Midbrain (tissue), 1 donor: ENCODE measurements at places on chromosomes 7 and 10.

- DNase-seq, result no peak
Observed at GRCh38 chr7:28531291-28531690, 119.0 kb downstream of the CREB5 start.

- no peak for DNase-seq
Observed at GRCh38 chr10:78207776-78208175, 174.1 kb downstream of the RPS24 start.

- DNase-seq, result no peak
Observed at GRCh38 chr10:96369890-96370583, 11.2 kb upstream of the OPALIN start.

DNA sequence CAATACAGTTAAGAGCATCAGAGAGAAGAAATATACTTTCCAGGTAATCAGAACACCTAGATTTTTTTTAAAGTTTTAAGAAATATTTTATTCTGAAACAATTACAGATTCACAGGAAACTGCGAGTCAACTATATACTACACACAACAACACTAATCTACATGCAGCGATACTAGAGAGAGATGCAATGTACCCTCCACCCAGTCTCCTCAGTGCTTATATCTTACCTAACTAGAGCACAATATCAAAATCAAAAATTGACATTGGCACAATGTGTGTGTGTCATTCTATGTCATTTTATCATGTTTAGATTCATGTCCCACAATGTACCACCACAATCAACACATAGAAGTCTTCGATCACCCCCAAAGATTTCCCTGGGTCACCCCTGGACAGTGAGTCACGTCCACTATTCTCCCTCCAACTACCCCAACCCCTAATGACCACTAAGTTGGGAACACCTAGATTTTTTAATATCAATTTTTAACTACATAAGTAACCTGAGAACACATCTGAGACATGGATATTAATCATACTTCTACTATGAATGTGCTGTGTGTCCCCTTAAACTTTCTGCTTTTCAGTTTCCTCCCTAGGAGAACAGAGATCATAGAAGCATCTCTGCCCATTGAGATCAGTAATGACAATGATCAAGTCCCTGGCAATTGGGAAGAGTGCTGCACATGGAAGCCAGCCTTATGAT lies 86.5 kb downstream of the GSAP start:
- DNase-seq, result no peak

- DNase-seq, result no peak
Observed at GRCh38 chr7:122849957-122850328, 36.3 kb downstream of the CADPS2 start.

GRCh38 chr10:1251769-1252168 lies 195.6 kb downstream of the WDR37 start:
- no peak for DNase-seq

- no peak for DNase-seq
Observed at GRCh38 chr7:126728967-126729366, 523.8 kb downstream of the GRM8 start.

DNA sequence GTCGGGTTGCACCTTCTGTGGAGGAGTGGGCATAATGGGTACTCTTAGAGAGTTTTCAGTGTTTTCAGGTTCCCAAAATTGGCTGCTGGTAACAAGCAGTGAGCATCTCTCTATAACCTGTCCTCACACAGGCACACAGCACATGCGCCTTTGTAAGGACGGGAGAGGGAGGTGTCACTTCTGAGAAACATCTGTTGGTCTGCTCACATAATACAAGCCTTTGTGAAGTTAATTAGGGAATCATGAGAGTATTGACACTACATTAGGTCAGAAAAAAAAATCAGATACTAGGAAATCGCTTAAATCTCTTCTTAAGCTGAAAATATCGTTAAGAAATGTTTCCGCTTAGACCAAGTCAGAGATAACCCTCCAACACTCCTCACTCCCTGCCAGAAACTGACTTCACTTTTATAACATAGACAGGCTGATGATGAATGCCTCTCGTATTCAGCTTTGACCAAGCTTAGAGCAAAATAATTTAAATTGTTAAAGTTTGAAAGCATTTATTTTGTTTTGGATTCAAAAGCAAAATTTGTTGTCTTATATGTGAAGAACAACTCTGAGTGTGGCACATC lies 769.7 kb downstream of the TNS3 start:
- no peak for DNase-seq

GRCh38 chr7:110296321-110296720 lies 794.6 kb upstream of the LRRN3 start:
- no peak for DNase-seq

GRCh38 chr10:133365461-133366129 lies 7.6 kb downstream of the ECHS1 start:
- no peak for DNase-seq

GRCh38 chr7:12389089-12389700 lies 14.5 kb downstream of the VWDE start:
- DNase-seq, result peak; percentile 66

GRCh38 chr10:62050346-62050892 lies 148.9 kb downstream of the ARID5B start:
- peak; percentile 55 for DNase-seq

- no peak for DNase-seq
Observed at GRCh38 chr10:16789261-16789660, 28.0 kb downstream of the RSU1 start.

- DNase-seq, result no peak
Observed at GRCh38 chr10:122293156-122293960, 22.3 kb downstream of the BTBD16 start.

DNA sequence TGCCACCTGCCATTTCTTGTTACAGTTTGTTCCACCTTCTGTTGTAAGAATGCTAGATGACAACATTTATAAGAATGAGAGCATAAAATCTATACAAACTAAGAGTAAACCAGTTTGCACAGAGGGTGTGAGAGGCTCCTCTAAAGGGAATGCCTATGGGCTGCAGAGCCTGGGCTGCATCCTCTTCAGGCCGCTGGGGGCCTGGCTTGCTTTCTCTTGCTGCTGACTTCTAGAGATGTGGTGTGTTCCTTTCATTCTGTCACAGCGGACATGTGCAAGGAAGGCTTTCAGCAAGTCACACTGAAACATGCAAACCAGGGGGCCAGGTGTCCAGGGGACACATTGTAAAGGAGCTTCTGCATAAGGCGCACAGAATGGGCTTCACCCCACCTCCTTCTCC lies 7.1 kb upstream of the ATP6V1F start:
- DNase-seq, result no peak

DNA sequence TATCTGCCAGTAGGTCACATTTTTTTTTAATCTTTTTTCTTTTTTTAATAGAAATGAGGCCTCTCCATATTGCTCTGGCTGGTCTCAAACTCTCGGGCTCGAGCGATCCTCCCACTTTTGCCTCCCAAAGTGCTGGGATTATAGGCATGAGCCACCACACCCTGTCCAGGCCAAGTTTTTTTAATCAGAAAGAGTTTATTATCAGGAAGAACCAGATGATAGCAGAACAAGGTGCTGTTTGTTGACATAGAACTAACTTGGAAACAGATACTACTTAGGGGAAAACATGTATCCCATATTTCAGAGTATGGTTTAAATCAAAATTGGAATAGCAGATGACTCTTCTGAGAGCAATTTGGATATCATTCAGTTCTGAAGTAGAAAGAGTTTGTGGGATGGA lies 118.6 kb downstream of the NRF1 start:
- DNase-seq, result no peak

- DNase-seq, result no peak
Observed at GRCh38 chr10:29785701-29786100, 150.9 kb upstream of the SVIL start.

DNA sequence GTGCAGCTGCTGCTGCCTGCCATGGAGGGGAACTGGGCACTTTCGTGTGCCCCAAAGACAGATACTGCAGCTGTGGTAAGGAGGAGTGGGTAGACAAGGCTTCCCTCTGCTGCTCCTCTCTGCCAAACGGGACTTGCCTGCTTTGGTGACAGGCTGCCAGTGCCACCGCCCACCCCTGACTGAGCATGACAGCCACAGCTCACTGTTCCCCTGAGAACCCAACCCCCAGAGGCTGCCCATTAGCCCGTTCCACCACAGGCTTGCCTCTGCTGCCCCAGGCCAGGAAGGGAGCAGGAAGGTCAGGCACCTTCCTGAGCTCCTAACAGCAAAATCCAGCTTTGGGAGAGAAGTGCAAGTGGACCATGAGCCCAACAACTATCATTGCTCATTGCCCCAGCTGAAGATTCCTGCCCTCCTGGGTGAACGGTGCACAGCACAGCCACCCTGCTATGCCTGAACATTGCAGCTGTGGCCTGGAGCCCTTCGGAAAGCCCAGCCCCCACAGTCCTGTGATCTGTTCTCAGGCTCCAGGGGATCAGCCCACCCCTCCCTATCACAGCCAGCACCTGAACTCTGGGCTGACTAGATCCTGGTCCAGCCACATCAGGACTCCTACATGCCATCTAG lies 58.7 kb upstream of the ANTXRL start:
- no peak for DNase-seq

- no peak for DNase-seq
Observed at GRCh38 chr7:106384373-106384772, 99.6 kb upstream of the NAMPT start.

- DNase-seq, result no peak
Observed at GRCh38 chr10:118970770-118971169, 58.7 kb upstream of the NANOS1 start.

DNA sequence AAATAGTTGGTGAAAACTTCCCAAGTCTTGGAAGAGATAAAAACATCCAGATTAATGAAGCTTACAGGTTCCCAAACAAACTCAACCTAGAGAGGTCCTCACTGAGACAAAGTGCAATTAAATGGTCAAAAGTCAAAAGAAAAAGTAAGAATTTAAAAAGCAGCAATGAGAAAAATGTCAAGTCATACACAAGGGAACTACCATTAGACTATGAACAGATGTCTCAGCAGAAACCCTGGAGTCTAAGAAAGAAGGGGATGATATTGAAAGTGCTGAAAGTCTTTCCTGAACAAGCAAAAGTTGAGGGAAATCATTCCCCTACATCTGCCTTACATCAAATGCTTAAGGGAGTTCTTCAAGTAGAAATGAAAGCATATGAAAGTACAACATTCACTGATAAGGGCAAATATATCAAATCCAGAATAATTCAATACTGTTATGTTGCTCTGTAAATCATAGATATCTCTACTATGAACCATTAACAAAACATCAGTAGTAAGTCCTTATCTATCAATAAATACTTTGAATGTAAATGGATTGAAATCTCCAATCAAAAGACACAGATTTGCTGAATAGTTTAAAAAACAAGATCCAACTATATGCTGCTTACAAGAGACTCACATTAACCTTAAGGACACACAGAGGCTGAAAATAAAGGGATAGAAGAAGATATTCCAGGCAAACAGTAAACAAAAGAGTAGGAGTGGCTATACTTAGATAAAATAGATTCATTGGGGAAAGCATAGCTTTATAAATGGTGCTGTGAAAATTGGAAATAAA lies 449.5 kb downstream of the PHTF2 start:
- no peak for DNase-seq

- DNase-seq, result no peak
Observed at GRCh38 chr7:17022920-17023319, 141.1 kb upstream of the AGR3 start.

- no peak for DNase-seq
Observed at GRCh38 chr7:6436385-6436685, 11.4 kb downstream of the DAGLB start.

GRCh38 chr7:31175672-31176071 lies 123.6 kb downstream of the ADCYAP1R1 start:
- DNase-seq, result no peak

GRCh38 chr7:17617857-17618651 lies 319.6 kb downstream of the AHR start:
- DNase-seq, result no peak

DNA sequence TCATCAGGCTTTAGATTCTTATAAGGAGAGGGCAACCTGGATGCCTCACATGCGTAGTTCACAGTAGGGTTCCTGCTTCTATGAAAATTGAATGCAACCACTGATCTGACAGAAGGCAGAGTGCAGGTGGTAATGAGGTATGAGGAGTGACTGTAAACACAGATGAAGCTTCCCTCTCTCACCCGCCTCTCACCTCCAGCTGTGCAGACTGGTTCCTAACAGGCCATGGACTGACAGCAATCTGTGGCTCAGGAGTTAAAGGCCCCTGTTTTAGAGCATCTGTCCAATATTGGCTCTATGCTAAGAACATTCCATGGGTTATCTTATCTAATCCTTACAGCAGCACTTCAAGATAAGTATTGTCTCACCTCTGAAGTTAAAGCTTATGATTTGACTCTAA lies 213.5 kb upstream of the NRP1 start:
- DNase-seq, result no peak
